Stimulated activated CD4-positive, alpha-beta T cell treated with anti-CD3 and anti-CD28 coated beads, Interleukin-4, amount 100 ng/mL, for 48 hours (primary cell): ENCODE measurements at places on chromosomes 16 and 17.

DNA sequence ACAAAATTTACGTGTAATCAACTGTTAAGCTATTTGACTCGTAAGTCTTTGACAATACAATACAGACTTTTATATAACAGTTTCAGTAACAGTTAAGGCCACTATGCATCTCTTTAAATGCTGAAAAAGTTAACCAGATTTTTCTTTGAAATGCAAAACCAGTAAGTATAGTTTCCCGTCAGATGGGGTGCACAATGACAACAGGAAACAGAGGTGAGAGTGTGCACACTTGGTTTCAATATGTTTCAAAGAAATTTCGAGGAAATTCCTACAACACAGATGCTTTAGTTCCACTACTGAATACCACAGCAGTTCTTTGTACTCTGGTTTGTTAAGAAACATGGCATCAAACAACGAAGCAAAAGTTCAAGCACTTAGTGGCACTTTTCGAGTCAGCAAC lies 48.4 kb downstream of the RNF157 start:
- DNase-seq: no peak

DNA sequence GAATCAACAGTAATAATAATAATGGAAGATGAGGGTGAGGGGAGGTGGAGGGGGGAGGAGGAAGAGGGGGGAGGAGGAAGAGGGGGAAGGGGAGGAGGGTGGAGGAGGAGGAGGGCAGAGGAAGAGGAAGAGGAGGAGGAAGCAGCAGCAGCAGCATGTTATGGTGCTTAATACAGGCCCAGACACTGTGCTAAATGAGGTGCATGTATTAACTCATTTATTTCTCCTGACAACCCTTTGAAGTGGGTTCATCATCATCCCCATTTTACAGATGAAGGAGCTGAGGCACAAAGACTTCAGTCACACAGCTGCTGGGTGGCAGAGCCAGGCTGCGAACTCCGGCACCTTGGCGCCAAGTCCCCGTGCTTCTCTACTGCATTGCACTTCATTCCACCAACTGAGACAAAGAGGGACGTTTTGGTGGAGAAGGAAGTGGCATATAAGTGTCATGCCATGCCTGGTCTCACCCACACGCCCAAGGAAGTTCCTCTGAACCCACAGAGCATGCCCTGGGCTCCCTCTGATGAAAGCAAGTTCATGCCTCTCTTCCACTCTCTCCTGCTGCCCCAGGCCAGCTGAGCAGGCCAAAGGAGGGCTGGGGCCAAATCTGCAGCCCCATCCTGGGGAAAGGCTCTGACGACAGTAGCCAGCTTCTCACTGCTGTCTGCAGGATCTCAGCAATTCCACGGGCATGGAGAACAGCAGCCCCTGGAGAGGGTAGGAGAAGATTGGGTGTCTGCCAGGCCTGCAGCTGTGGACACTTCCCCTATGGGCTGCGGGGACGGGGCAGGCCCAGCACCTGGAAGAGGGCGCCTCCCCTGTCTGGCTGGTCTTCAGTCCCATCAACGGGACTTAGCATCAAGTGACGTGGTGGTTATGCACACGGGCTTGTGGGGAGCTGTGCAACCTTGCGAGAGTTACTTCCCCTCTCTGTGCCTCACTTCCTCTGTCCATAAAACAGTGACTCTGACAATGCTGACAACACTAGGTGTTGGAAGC lies 21.8 kb downstream of the XYLT1 start:
- DNase-seq: peak; percentile 10

- DNase-seq: no peak
Measured at GRCh38 chr17:27257031-27257357, 36.9 kb upstream of the WSB1 start.

DNA sequence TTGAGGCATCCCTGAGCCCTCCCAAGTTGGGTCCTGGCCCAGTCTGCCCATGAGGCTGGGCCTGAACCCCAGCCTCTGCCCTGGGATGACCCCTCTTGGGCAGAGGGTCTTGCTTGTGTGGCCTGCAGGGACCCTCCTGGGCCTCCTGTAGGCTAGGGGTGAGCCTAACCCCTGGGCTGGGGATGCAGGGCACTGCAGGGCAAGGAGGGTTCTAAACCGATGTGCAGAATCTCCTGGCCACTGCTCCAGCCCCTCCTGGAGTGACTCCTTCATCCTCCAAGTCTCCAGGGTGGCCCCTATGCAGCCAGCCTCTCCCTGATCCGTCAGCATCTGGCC lies 37.5 kb downstream of the LGALS9 start:
- DNase-seq: no peak

DNA sequence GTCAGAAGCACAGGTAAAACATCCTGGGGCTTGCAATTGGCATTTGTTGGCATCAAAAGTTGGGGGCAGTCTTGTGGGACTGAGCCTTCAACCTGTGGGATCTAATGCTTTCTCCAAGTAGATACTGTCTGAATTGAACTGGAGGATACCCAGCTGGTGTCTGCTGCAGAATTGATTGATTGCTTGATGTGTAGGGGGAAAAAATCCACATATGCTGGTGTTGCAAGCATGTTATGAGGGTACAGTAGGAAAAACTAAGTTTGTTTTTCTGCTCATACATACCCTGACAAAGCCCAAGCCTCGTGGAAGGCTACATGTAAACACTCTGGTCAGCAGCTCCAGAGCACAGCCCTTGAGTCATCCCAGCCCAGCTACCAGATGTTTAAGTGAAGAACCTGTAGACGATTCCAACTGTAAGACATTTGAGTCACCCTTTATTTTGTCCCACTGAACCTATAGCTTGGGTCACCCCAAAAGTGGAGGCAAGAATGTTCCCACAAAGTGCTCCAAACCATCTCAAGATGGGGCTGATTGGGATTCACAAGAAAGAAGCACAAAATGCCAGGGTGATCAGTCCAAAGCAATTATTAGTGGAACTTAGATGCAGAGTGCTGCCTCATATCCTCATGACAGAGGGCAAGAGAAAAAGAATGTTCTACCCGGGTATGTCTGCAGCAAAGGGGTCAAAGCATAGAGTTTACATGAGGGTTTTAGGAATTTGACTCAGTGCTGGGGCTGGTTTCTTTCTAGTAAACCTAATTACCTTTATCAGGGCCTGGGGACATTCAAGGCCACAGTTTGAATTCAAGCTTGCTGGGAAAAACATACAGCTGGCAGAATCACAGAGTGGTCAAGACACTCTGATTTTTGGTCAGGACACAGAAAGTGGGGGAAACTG lies 9.6 kb upstream of the APPBP2 start:
- no peak for DNase-seq

- peak; percentile 2 for DNase-seq
Measured at GRCh38 chr16:67613808-67614207, 31.1 kb upstream of the CARMIL2 start.

GRCh38 chr17:37047631-37048104 lies 98.9 kb downstream of the AATF start:
- DNase-seq: peak; percentile 74

DNA sequence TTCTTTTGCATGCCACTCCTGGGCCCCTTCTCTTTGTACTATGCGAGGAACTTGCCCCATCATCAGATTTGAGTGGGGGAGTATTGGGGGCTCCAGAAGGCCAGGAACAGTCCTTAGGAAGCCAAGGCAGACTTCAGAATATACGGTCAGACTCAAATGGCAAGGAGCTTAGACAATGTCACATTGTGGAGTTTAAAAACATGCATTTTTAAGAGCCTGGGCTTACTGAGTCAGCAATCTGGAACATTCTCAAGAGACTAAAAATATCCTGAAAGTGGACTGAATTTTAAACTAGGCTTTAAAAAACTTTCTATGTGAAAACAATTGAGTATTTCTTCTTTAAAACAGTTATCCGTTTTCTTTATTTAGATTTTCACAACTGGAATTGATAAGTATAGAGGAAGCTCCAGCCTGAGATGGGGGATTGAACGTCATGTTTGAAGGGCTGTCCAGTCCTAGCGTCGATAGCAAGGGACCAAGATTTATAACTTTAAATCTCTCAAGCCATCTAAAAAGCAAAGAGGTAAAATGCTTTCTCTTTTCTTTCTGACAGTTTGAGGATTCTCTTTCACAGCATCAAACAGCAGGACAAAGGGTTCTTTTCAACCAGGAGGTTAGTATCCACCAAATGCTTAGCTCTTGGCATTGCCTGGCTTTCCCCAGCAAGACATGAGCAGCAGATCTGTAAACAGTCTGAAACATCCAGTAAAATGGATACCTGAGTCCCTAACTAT lies 45.8 kb upstream of the CDRT4 start:
- no peak for DNase-seq

DNA sequence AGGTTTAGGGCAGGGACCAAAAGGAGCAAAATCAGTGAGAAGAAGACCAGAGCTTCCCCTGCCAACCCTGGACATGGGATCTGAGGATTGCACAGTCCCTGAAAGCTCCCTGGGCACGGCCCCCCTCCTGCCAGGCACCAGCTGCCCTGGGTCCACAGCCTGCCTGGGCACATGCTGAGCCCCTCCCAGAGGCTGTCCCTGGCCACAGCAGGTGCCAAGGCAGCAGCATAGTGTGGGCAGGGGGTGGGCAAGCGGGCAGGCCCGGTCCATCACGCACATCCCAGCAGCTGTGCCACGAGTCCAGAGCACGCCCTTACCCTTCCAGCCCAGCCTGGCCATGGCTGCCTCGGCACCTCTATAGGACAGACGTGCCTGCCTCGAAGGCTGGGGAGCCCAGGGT lies 12.7 kb downstream of the SCN4A start:
- no peak for DNase-seq

DNA sequence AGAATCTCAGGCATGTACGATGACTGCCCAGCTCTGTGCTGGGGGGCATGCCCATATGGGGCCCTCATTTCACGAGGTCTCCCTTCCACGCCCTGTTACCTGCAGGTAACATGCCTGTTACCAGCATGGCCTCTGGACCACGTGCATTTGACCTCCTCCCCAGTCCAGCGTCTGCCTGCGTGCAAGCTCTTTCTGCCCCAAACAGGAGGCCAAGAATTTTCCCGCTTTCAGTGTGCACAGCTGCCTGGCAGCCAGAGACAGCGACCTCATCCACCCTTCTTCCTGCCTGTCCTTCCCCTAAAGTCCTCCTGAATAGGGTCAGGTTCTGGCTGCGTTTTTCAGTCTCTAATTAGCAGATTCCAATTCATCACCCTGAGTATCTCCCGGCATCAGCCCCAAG lies 306.5 kb upstream of the ZFHX3 start:
- DNase-seq: no peak

DNA sequence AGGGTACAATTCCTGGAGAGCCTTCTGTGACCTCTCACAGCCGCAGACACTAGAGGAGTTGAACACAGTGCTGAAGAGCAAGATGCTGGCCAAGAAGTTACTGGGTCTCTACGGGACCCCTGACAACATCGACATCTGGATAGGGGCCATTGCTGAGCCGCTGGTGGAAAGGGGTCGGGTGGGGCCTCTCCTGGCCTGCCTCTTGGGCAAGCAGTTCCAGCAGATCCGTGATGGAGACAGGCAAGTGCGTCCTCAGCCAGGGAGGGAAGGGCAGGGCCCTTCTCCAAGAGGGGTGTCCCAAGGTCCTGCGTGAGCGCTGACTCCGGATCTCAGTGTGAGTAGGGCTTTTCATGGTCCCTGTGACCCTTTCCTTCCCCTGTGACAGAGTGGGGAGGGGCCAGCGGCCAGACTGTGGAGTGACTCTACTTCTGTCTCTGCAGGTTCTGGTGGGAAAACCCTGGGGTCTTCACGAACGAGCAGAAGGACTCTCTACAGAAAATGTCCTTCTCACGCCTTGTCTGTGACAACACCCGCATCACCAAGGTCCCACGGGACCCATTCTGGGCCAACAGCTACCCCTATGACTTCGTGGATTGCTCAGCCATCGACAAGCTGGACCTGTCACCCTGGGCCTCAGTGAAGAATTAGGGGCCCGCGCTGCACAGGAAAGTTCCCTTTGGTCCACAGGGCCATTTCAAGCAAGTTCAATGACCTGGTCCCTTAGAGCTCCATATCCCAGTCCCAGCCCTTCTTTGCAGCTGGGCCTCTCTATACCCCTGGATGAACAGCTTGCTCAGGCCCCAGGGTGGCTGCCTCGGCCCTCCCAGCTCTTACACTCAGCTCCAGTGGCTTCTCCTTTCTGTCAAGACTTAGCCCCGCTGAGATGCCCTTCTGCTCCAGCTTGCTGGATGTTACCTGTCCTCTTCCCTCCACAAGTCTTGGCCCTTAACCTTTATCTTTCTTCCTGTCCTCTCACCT lies 13.1 kb downstream of the MPO start:
- no peak for DNase-seq

- DNase-seq: no peak
Measured at GRCh38 chr17:63552211-63552610, 1.9 kb downstream of the DCAF7 start.

GRCh38 chr16:47524007-47524405 lies 62.9 kb downstream of the PHKB start:
- DNase-seq: no peak

GRCh38 chr16:20409398-20410120 lies at the start of gene ACSM5:
Gene ACSM5 (plus strand): TSS chr16:20409534. CDS start chr16:20411485, 1,951 bp downstream.
- DNase-seq: no peak

DNA sequence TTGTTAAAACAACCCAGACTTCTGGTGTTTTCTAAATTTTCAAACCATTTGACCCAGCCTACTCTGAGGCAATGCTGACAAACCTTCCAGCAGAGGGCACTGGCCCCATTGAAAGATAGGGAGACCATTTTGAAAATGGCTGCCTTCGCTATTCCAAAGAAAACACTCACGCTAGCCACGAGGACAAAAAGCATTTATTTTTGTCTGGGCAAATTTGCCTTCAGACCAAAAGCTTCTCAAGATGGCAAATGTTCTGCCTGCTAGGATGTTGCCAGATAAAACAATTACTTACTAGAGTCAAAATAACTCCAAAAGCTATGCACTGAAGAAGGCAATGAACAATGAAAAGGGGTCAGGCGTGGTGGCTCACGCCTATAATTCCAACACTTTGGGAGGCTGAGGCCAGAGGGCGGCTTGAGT lies 296.7 kb upstream of the IRX5 start:
- DNase-seq: no peak

DNA sequence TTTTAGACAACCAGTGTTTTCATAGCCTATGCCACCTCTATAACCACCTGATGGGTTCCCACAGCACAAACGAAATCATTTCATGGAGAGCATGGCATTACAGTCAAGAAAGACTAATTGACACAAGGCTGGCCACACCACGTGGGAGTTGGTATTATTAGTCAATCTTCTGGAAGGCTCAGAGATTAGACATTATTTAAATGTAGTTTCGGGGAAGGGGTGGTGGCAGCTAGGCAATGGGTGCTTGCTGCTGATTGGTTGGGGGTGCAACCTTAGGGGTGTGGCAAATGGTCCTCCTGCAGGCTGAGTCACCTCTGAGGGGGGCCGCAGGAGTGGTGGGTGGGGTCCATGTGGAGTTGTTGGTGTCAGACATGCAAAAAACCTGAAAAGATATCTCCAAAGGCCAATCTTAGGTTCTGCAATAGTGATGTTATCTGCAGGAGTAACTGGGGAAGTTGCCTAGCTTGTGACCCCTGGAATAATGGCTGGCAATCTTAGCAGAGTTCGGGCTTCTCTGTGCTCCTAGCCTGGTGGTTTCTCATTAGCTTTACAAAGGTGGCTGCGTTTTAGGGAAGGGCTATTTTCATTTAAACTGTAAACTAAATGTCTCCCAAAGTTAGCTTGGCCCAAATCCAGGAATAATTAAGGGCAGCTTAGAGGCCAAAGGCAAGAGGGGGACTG lies 4.6 kb downstream of the TEN1 start:
- no peak for DNase-seq

- no peak for DNase-seq
Measured at GRCh38 chr17:77726549-77727006, 231.9 kb upstream of the TNRC6C start.

- no peak for DNase-seq
Measured at GRCh38 chr16:19505600-19506303, 16.1 kb downstream of the GDE1 start.
